HL-60 (cell line): ENCODE measurements at places on chromosomes 4 and X.

- no peak for DNase-seq
Measured at GRCh38 chr4:66885501-66886165, 659.7 kb downstream of the CENPC start.

GRCh38 chrX:122187069-122187713 lies 996.9 kb upstream of the GRIA3 start:
- no peak for DNase-seq

GRCh38 chr4:164734484-164734883 lies 19.4 kb upstream of the SMIM31 start:
- peak; percentile 15 for DNase-seq

- no peak for DNase-seq
Measured at GRCh38 chr4:121183361-121183760, 19.2 kb upstream of the TNIP3 start.

DNA sequence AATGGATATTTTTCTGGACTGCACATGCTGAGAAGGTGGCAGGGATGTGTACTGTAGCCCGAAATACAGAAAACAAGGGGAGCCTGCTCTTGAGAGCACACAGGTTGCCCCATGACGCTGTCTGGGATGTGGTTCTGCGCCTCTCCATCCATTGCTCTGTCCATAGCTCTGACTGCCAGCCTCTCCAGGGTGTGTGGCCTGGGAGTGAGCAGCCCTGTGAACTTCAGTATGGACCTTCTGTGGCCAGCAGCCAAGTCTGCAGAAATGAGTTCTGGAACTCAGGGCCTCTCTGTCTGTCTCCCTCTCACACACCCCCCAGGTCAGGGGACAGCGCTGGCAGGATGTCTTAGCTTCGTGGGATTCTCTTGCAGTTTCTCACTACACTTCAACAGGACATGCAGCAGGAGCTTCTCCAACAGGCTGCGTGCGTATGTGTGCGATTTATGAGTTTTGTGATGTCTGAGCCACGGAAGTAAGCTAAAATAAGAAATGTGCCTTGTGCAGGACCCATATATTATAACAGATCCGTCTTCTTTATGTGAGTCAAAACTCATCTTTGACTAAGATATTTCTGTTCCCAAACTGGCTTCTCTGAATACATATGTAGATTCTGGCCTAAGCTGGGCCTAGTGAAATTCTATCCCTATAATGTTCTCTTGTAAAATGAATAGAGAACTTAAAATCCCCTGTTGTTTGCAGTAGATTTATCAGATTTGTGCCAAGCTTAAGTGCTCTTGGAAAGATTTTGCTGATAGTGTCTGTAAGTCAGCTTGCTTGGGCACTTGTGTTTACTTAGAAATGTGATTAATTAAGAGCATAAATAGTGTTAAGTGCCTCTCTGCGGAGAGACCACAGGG lies 40.0 kb downstream of the PROM1 start:
- DNase-seq, result no peak

GRCh38 chrX:99421796-99422195 lies 988.3 kb downstream of the PCDH19 start:
- no peak for DNase-seq

GRCh38 chr4:16597845-16598596 lies 300.4 kb downstream of the LDB2 start:
- no peak for DNase-seq

DNA sequence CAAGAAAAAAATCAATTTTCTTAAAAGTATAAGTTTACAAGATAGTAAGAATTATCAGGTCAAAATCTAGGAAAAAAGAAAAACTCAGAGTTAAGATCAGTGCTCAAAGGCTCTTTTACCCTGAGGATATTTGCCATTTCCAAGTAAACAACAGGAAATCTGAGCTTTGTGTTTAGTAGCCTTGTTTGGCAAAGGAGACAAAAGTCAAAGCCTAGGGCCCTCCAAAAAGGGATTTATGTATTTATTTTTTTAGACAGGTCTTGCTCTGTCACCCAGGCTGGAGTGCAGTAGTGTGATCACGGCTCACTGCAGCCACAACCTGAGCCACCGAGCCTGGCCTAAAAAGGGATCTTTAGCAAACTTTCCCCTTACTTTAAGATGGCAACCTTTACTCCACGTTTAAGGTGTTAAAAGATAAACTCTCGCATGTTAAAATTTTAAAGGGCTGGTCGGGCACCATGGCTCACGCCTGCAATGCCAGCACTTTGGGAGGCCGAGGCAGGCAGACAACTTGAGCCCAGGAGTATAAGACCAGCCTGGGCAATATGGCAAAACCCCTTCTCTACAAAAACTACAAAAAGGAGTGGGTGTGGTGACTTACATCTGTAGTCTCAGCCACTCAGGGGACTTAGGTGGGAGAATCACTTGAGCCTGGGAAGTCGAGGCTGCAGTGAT lies 21.3 kb upstream of the OPHN1 start:
- no peak for DNase-seq

DNA sequence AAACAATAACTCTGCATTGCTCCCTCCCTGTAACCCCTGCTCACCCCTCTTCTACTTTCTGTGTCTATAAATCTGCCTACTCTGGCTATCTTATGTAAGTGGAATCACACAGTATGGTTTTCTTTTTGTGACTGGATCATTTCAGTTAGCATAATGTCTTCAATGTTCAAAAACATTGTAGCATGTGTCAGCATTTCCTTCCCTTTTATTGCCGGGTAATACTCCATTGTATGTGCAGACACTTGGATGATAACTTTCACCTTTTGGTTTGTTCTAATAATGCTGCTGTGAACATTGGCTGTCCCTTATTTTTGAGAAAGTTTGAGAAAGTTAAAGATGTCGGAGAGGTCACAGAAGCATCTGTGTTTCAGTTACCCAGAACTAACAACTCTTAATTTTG lies 60.6 kb upstream of the TLR2 start:
- no peak for DNase-seq

- DNase-seq, result no peak
Measured at GRCh38 chrX:112784692-112785091, 55.9 kb downstream of the AMOT start.
